ENCODE measurements at places on chromosomes 2 and 18. TPM values are rescaled to one million over a fixed set of nuclear protein-coding genes. Genes with fewer than 3 reads are reported as not detected.

The C2orf72 gene
- 1.1 TPM for total RNA-seq

The RFTN2 gene
- total RNA-seq, result 5.9 TPM

The BAZ2B gene
- total RNA-seq, result 54.9 TPM

The NPHP1 gene
- 5.0 TPM for total RNA-seq

The ALLC gene
- not detected for total RNA-seq

The CHRNA1 gene
- 1.5 TPM for total RNA-seq

The ITGB6 gene
- 0.60 TPM for total RNA-seq

The SCN3A gene
- 0.89 TPM for total RNA-seq

The SDC1 gene
- total RNA-seq, result 77.2 TPM

The RPL31 gene
- 759 TPM for total RNA-seq

The UGT1A8 gene
- not detected for total RNA-seq

The RAMP1 gene
- 0.23 TPM for total RNA-seq

The PRKAG3 gene
- total RNA-seq, result not detected

The ZNF396 gene
- total RNA-seq, result 0.65 TPM

The CKAP2L gene
- total RNA-seq, result 2.1 TPM

The COLEC11 gene
- 2.4 TPM for total RNA-seq

The RGPD4 gene
- not detected for total RNA-seq

The LRRC30 gene
- total RNA-seq, result not detected

The CREG2 gene
- total RNA-seq, result 0.46 TPM

The SLC40A1 gene
- total RNA-seq, result 20.2 TPM

The DLGAP1 gene
- total RNA-seq, result not detected

The MARCHF4 gene
- total RNA-seq, result 10.8 TPM

The ELMOD3 gene
- 13.1 TPM for total RNA-seq

The MYO7B gene
- total RNA-seq, result 0.59 TPM

The IFIH1 gene
- 5.6 TPM for total RNA-seq

The CNDP2 gene
- 43.7 TPM for total RNA-seq

The DYNC1I2 gene
- 173 TPM for total RNA-seq

The ALK gene
- total RNA-seq, result not detected

The HIBCH gene
- 16.3 TPM for total RNA-seq

The ACTG2 gene
- total RNA-seq, result 175 TPM

The EVX2 gene
- total RNA-seq, result not detected

The LRP2 gene
- not detected for total RNA-seq
